Activated CD8-positive, alpha-beta memory T cell treated with anti-CD3 and anti-CD28 coated beads for 24 hours (primary cell): ENCODE measurements at places on chromosomes 11 and 22.
A peak's percentile ranks its signal among the peaks of the same experiment; 100 is the strongest.

DNA sequence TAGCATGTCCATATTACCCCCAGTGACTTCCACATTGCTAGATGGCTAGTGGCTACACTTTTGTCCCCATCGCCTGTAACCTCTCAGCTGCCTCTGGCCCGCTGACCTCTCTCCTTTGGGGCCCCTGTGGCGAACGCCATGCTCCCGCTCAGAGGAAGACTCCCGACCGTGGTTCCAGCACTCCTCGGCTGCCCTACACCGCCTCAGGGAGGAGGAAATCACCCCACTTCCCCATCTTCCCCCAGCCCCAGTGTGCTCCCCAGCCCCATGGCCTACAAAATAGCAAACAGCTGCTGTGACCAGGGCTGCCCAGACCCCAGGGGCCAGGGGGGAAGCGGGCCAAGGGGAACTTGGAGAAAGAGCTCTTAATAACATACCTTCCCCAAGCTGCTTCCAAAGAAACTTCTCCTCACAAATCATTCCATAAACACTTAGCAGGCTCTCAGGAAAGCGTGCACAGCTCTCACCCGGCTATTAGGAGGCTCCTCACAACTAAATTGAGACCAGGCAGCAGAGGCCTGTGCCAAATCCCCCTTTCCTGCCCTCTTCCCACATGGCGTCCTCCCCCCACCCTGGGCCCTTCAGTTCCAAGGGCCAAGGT is 63.5 kb upstream of the WNT11 start:
- DNase-seq = no peak

GRCh38 chr22:17920145-17920605 is 104.2 kb downstream of the MICAL3 start:
- DNase-seq = no peak

DNA sequence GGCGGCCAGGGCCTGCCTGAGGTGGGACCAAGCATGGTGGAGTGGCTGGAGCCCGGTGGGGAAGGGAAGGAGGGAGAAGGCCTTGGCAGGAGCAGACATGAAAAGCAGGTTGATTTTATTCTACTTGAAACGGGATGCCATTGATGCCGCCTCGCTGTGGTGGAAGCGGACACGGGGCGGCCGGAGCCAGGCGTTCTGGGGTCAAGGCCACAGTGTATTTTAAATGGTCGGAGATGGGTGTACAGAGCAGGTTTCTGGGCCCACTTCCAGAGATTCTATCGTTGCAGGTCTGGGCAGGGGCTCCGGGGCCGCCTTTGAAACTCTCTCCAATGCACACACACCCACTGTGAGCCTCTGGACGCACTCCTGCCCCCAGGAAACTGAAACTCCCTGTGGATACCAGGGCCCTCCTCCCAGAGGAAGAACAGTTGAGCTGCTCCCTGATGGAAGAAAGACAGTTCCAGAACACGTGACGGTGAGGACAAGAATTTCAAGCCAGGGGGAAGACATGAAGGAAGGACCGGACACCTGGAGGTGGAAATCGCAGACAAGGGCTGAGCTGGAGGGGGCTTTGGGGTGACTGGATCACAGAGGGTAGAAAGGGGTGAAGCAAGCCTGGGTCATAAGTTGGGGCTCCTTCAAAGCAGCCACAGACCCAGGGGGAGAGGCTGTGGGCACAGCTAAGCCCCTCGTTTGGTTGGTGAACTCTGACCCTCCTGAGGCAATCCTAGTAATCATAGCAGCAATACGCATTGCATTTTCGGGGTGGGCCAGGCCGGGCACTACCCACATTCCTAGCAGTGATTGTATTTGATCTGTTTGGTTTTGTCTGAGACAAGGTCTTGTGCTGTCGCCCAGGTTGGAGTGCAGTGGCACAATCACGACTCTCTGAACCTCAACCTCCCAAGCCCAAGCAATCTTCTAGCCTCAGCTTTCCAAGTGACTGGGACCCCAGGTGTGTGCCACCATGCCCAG is 12.3 kb upstream of the LINC01488 start:
- DNase-seq = no peak

DNA sequence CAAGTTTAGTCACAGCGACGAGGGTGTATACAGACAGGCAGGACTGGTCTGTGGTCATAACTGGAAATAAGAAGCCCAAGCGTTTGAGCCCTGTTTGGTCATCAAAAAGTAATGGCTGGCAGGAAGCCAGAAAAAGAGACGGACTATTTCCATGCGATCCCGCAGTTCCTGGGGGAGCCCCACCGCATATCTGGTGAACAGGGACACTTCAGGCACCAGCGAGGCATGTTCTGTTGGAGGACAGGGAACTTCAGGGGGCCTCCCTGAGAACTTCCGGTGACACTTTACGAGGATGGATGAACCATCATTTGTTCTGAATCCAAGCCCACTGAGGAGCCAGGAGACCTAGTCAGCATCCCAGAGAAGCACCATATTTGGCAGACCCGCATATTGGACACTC is 29.7 kb upstream of the TRIM29 start:
- no peak for DNase-seq

- no peak for DNase-seq
These were observed 253.6 kb upstream of the LRRC4C start for GRCh38 chr11:41713030-41713429.

- no peak for DNase-seq
These were observed 14.6 kb downstream of the PARVG start for GRCh38 chr22:44195189-44195871.

- DNase-seq = no peak
These were observed 12.4 kb upstream of the KCNE3 start for GRCh38 chr11:74479732-74480123.

GRCh38 chr11:128298271-128298670 is 289.1 kb downstream of the ETS1 start:
- DNase-seq = no peak

GRCh38 chr11:111540937-111541253 is 375 bp downstream of the LAYN start:
- DNase-seq = no peak

DNA sequence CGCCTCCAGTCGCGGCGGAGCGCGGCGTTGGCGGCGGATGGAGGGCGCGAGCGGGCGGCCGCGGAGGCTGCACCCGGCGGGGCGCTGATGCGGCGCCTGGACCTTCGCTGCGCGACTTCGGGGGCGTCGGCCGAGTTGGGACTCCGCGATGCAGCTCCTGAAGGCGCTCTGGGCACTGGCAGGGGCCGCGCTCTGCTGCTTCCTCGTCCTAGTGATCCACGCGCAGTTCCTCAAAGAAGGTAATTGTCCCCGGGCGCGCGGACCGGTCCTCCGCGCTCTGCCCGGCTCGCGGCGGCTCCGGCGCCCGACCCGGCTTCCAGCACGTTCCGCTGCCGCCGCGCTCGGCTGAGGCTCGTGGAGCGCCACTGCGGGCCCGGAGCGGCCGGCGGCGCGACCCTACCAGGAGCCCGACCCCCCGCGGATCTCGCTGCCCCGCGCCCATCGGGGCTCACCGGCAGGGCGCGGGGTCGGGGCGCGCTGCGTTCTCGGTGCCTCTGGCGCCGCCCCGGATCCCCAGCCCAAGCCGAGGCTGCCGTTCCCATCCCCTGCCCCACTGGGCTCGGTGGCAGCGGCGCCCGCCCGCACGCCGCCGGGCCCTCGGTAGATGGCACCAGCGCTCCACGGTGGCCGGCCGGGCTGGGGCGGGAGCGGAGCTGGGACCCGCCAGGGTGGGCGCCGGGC is 1251.2 kb downstream of the BRD1 start:
- no peak for DNase-seq

- DNase-seq = peak; percentile 75
These were observed 76.2 kb upstream of the TTLL12 start for GRCh38 chr22:43262990-43263644.

DNA sequence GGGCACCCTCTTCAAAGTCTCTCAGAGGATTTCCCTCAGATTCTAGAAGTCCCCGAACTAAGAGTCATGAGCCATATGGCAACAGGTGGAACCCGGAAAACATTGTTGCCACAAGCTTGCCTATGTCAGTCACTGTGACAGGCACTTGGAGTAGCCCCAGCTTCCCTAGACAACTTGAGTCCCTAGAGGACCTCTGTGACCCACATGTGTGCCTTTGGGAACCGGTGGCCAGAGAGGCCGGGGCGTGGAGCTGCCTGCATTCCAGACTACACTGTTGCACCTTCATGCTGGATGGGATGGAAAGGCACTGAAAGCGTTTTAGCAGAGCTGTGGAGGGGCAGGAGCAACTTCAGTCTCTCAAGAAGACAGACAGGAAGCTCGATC is 12.1 kb downstream of the SLC37A2 start:
- no peak for DNase-seq

DNA sequence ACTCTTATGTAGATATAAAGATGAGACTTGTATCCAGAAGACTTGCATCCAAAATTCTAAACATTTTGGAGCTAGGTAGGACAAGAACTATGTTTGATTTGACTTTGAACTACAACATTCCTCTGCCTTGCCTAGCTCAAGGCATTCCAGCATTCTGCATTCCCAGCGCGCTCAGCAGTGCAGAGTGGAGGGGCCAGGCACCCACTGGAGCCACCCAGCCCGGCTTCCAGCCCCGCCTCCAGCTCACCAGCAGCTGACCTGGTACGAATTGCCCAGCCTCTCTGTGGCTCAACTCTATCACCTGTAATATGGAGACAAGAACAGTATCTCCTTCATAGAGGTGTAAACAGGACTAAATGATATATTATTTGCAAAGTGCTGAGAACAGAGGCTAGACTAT is 28.8 kb downstream of the PRDM10 start:
- no peak for DNase-seq

DNA sequence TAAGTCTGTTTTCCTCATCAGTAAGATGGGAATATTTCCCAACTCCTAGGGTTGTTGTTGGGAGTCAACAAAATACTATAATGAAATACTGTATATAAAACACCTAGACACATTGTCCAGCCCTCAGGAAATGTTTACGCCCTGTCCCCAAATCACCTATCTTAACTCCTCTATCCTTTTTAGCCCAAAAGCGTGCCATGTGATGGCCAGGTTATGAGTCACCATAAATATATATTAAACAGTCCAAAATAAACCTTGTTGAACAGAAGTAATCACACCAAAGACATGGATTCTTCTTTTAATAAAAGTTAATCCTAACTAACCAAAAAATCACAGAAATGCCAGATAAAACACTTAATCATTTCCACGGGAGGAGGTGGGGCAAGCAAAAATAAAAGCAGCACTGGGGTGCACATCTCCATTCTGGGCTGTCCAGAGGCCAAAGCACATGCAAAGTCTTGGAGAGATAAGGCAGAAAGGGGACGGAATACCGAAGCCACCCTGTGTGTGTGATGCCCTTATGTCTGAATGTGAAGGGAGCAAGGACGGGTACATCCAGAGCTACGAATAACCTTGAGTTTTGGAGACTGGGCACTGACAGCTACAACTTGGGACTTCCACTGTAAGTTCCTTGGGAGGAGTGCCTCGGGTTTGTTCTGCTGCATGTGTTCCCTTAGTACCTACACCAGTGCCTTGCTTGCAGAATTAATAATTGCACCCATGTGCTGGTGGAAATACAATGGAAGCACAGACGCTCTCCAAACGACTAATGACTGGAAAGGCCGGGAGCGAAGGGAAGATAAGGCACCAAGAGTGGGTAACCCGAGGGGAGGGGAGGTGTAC is 1.1 kb downstream of the OSBP start:
- DNase-seq = no peak

DNA sequence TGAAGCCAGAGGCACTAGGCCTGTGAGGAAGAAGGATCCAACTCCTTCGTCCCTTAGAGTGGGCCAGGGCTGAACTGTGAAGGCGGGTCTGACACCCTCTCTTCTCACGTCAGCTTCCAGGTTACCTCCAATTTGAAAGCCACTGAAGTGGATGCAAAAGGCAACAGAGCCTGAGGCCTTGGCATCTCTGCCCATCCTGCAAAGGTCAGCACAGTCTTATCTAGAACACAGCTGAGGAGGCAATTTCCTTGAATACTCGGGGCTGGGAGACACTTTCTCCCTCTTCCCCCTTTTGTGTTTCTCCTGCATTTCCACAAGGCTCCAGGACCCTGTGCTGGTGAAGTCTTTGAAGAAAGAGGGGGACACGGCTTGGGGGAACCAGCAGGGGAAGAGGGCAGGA is 91.6 kb upstream of the PAX6 start:
- no peak for DNase-seq

DNA sequence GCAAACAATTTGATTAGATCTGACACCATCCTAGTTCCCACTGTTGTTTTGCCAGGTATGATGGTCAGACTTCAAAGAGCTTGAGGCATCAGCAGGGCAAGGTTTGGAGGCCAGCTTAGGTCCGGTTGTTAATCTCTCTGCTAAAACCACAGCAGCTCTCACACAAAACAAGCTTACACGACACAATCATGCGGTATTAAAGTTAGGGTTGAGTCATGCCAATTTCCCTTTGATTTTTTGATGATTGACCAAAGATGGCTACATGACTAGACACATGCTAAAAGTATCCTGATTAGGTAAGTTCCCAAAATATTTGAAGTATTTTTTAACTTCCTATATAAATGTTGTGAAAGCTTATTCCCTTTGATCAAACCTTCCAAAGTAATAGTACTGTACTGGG is 145.9 kb downstream of the ELP4 start:
- no peak for DNase-seq

DNA sequence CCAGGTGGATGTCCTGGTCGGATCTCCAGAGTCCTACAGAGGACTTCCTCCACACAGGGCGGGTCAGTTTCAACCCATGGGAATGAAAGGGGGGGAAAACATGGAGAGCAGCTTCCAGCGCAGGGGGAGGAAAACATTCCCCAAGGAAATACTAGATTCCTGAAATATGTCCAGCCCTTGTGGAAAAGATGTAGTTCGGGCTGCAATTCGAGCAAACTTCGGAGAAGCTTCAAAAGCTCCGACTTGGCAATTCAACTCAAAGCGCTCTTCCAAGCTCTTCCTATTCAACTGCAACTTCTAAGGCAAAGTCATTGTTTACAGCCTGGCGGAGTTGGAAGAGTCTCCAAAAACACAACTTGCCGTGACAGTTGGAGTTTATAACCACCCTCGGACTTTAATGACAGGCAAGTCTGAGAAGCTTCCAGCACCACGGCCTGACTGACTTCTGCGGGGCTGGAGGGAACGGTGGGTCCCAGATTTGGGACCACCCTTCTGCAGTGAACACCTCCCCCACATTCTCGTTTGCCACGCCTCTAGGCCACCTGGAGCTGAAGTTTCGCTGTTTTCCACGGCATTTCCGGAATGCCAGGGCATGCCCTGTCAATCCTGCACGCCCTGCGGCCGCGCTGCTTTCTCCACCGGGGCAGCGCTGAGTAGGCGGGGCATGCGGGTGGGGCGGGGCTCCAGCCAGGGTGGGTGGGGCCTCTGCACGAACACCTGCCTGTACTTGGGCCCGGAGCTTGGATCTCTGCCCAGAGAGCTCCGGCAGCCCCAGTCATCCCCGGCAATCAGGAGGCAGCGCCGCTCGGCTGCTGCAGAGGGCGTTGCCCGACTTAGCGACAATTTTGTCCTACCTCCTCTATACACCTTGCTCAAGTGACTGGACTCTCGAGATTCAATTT is 49.0 kb upstream of the BIRC3 start:
- DNase-seq = peak; percentile 82

GRCh38 chr22:39543095-39543494 is 10.5 kb upstream of the RPS19BP1 start:
- DNase-seq = no peak

DNA sequence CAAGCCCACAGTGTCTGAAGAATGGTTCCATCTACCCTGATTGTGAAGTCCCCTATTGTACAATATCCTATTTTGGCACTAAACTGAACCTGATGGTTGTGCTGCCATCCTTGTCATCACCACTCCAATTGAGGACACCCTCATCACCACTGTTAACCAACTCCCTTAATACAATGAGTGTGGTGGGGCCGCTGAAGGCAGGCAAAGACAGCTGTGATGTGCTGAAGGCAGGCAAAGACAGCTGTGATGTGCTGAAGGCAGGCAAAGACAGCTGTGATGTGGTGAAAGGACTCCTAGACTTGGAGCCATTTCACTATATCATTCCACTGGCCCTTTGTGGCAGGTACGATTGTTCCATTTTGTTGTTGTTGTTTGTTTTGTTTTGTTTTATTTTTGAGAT is 481.6 kb downstream of the SOX6 start:
- DNase-seq = no peak
